CD4-positive, alpha-beta memory T cell (primary cell): ENCODE measurements at places on chromosomes 13 and 19. TPM values are rescaled to one million over a fixed set of nuclear protein-coding genes. Genes with fewer than 3 reads are reported as not detected.

The SYCN gene
- not detected for polyA plus RNA-seq

- DNase-seq: no peak
Measured at GRCh38 chr13:62337109-62337880, 921.6 kb upstream of the PCDH20 start.

The OR7A10 gene
- not detected for polyA plus RNA-seq

The KLHL1 gene
- polyA plus RNA-seq: not detected

DNA sequence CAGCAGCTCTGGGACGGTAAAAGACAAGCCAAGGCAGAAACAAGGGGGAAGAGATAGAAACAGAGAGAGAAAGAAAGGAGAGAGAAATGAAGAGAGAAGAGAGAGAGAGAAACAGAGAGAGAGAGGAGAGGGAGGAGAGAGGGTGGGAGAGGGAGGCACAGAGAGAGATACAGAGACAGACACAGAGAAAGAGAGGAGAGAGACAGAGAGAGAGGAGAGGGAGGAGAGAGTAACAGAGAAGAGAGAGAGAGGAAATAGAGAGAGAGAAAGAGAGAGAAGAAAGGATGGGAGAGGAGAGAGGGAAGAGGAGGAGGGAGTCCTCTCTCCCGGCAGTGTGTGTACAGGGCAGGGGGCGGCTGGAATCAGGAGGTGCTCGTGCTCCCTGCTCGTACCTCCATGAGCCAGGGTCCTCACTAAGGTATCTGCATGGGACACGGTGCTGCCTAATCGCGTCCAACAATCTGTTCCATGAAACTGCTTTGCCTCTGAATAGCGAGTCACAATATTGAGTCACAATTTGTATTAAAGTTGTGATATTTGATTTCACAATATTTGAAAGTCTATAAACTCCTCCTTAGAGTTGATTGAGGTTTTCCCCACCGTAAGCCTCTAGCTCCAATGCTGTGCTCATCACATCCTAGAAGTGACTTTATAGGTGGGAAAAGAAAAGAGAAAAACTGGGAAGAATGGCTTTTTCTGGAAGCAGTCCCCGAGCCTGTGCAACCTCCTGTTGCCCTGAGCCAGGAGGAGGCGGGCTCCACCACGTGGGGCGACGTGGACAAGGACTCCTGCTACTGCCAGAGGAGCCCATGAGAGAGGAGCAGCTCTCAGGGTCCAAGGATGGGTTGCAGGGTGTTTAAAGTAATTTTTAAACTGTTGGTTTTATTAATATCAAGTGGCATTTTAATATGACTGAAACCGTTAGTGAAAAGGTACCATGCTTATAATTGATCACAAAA is 81.7 kb upstream of the ARHGEF7 start:
- DNase-seq: no peak

The ZNF730 gene
- polyA plus RNA-seq: not detected

- DNase-seq: no peak
Measured at GRCh38 chr13:91126806-91127205, 220.7 kb upstream of the MIR17HG start.

DNA sequence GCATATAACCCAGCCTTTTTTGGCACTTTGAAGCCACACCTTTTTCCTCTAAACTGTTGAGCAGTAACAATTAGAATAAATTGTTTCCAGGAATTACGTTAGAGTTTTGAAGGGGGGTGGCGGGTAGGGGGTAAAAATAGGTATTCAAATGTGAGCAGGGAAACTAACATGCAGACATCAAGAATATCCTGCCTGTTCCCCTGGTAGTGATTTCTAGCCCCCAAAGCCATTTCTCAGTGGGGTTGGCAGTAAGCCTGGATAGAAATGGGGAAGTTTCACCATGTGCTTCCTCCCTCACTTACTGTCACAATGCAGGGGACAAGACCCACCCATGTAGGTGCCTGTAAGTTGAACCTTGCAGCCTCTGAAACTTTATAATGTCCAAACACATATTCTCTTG is 3.8 kb downstream of the DOCK9 start:
- DNase-seq: no peak

The MRPS12 gene
- 76.4 TPM for polyA plus RNA-seq

DNA sequence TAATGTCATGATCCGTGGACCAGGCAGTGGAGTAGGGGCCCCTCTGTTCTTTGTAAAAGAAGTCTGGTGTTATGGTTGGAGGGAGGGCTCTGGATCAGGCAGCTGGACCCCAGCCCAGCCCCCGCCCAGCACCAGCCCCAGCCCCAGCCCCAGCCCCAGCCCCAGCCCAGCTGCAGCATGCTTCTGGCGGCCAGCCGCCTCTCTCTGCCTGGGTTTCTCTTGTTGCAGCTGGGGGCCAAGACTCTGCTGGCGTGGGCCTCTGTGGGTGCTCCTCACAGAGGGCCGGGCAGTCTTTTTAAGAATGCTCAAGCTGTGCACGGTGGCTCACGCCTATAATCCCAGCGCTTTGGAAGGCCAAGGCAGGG is 17.9 kb downstream of the DOT1L start:
- DNase-seq: no peak

DNA sequence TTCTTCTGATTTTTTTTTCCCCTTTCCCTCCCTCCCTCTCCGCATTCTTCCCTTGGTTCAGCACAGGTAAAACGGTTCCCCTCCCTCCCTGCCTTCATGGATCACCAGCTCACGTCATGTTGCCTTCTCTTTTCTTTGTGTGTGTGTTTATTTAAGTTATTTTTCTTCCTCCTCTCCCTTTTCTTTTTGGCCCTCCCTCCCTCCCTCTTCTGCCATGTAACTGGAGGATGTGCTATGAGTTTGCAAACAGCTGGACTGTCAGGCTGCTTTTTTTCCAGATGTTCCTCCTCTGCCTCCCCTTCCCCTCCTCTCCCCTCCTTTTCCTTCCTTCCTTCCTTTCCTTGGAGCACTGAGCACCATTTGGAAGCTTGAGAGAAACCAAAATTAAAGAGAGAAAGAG is 2.0 kb downstream of the LENG9 start:
- no peak for DNase-seq

The OR7C1 gene
- polyA plus RNA-seq: not detected

The TTC9B gene
- not detected for polyA plus RNA-seq
